ENCODE measurements at places on chromosomes 5 and 9. TPM values are rescaled to one million over a fixed set of nuclear protein-coding genes. Genes with fewer than 3 reads are reported as not detected.

The CDHR2 gene
- total RNA-seq: 1.3 TPM

The APBA1 gene
- total RNA-seq: 2.3 TPM

DNA sequence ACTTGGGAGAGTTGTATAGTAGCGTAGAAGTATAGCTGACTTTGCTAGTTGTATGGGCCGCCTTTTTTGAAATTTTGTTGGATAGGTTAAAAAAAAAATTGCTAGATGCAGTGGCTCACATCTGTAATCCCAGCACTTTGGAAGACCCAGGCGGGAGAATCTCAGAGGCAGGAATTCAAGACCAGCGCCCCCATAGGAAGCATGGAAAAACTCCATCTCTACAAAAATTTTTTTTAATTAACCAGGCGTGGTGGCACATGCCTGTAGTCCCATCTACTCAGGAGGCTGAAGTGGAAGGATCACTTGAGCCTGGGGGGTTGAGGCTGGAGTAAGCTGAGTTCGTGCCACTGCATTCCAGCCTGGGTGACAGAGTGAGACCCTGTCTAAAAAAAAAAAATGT is 59.2 kb downstream of the SMC5 start:
- DNase-seq: no peak

DNA sequence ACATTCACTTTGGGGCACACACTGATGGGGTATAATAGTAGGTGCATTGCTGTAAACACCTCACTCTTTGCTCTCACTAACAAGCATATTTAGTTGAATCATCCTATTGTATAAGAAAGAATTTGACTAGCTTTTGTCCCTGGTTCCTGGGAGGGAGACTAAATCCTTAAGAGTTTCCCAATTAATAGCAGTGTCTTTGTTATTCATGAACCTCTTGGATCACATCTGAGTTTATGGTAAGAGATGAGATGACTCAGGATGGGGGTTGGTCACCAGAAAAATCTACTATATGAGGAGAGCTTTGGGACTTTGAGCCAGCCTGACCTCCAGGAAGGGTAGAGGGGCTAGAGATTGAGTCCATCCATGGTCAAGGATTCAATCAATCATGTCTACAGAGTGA is 56.8 kb downstream of the PUM3 start:
- DNase-seq: no peak

The FAM174A gene
- 3.2 TPM for total RNA-seq

GRCh38 chr9:113738496-113738892 is 137.6 kb upstream of the ZNF618 start:
- no peak for DNase-seq

DNA sequence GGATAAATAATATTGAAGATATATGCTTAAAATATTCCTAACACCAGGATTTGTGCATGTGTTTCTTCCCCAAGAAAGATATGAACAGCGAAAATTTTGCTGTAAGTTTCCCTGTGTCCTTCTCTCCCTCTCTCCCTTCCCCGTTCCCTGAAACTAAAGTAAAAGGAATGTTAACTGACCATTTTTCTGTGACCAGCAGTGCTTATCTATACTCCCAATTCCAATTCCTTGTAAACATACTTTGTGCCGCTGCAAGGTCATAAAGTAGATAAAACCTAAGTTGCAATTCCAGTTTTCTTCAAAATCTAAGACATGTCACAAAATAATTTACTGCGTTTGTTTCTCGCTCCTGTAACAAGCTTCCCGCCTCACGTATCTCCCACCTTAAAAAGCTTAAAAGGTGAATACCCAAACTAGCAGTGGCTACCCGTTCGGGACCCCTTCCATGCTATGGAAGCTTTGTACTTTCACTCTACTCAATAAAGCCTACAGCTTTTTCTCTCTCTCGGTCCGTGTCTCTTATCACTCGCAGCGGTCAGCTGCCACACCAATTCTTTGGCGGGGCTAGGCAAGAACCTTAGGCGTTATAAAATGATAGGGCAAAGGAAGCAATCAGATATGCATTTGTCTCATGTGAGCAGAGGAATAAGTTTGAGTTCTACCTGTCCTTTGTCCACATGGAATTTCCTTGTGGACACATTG is 1798.0 kb downstream of the EFNA5 start:
- DNase-seq: no peak

GRCh38 chr9:121735065-121735792 is 83.8 kb downstream of the DAB2IP start:
- DNase-seq: no peak

DNA sequence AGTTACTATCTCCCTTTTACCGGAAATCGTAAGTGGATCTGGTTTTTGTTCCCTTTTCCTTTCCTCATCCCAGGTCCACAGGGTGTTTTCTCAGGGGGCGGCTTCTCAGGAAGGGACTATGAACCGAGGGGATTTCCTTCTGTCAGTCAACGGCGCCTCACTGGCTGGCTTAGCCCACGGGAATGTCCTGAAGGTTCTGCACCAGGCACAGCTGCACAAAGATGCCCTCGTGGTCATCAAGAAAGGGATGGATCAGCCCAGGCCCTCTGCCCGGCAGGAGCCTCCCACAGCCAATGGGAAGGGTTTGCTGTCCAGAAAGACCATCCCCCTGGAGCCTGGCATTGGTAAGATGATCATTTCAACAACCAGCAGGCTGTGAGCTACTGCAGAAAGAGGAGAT is 75.8 kb downstream of the GOLPH3 start:
- no peak for DNase-seq

DNA sequence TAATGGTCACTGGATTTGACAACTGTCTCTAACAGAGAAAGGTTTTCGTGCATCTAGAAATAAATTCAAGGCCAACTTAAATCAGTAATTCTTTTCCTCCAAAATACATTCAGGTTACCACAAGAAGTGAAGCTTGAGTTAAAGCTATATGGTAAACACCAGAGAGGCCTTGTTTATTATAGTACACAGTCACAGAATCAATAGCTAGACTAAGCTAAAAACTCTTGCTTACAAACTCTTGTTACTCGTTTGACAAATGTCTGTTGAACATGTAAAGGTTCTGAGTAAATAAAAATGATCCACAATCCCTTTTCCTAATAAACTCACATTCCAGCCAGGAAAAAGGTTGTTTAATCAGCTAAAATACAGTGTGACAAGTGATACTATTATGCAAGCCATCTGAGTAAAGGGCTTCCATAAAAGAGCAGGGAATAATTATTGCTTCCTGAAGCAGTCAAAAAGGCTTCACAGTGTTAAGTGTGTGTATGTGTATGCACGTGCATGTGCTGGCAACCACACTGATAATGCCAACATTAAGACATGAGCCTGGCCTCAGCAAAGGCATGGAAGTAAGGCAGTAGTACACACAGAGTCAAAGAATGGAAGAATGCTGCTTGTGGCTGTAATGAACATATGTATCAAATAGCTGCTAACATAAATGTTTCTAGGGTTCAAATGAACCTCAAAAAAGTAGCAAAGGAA is 12.8 kb downstream of the PTAR1 start:
- no peak for DNase-seq

The CDC14B gene
- 0.62 TPM for total RNA-seq

DNA sequence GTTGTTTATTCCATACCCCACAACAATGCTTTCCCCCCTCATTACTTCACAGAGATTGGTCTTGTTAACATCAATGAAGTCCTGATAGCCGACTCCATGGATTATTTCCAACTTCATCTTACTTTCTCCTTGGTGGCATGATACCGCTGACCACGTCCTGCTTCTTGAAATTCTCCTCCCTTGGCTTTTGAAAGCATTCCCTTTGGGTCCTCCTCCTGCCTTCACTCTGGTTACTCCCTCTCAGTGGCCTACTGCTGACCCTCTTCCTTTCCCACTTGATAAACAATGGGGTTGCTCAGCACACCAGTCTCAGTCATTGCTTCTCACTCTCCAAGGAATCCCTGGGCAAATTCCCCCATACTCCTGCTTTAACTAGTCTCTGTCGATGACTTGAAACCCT is 283.9 kb downstream of the SEC61B start:
- no peak for DNase-seq

DNA sequence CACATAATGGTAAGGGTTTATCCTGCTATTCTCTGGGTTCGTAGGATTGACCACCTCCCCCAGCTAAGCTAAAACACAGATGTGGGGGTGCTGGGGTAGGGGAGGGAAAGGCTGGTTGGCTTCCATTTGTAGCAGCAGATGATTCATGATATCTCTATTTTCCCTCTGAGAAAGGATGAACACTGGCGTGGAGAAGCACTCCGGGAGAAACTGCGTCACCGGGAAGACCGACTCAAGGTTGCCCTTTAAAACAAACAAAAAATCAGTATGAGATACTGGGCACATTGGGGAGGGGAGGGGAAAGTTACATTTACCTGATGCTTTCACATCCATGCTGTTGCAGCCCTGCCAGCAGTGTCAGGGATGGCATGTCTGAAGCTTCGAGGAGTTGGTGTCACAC is 28.2 kb downstream of the RAB14 start:
- no peak for DNase-seq

The FOXD4L6 gene
- not detected for total RNA-seq

- DNase-seq: no peak
Observed at GRCh38 chr9:76349865-76350264, 44.4 kb downstream of the RFK start.

The SPAAR gene
- not detected for total RNA-seq

All from activated CD4-positive, alpha-beta T cell treated with anti-CD3 and anti-CD28 coated beads, Interleukin-2, amount 10 ng/mL, durations not matched to agents 7 days and 5 days (primary cell).